ENCODE measurements at places on chromosomes 4 and X.
A peak's percentile ranks its signal among the peaks of the same experiment; 100 is the strongest.

DNA sequence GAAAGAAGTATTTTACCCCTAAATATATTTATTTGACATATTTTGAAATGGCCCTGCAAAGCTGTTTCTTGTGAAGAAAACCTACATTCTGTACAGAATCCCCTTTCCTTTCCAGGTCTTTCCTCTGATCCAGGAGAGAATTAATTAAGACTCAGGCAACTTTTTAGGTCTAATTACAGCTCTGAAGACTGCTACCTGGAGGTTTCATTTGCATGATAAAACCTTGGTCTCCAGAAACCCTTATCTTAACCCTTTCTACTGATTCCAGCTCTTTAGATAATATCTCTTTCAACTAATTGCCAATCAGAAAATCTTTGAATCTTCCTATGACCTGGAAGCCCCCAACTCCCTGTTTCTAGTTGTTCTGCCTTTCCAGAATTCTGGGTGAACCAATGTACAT, 224.0 kb downstream of the FAM47A start:
- DNase-seq, result peak; percentile 59

GRCh38 chrX:23668335-23668734, 1.0 kb downstream of the PRDX4 start:
- no peak for DNase-seq

GRCh38 chr4:113435893-113436292, 325.6 kb downstream of the CAMK2D start:
- peak; percentile 90 for DNase-seq

DNA sequence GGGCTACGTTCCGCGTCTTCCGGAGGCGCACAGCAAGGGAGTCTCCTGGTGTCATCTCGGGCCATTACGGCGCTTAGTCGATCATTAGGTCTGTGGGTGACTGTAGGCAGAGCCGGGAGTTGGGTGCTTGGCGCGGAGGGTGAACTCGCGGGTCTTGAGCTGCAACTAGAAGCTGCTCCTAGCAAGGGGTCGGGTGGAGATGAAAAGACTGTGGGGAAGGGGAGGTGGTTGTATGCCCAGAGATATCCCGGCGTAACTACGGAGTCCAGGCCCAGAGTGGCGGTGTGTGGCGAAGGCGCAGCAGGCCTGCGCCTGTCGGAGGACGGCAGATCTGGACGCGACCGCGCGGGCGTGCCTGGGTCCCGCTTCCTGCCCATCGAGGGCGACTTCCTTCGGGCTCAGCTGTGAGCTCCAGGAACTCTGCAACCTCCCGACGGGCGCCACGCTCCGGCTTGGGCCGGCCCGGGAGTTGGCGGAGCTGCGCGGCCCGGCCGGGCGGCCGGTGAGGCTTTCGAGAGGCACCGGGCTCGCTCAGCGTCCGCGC, 2.7 kb upstream of the NKX3-2 start:
- DNase-seq, result no peak

DNA sequence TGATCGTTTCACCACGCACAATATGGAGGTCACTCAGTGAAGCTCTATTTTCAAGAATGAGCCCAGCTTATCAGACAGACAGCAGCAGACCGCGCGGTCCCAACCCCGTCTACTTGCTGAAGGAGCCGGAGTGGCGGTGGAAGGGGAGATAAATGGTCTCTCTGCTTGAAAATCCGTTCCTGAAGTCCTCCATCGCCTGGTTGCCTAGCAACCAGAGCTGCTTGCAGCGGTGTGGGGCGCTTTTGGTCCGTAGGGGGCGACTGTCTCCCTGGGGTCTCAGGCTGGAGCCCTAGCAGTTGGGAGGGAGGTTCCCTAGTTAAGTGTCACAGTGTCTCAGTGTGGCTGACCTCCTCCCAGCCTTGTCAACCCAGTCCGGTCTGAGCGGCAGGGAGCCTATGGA, 8.3 kb upstream of the DLG3 start:
- DNase-seq, result peak; percentile 81

Data from mesendoderm (in vitro differentiated cells).